CD8-positive, alpha-beta T cell (primary cell): ENCODE measurements at places on chromosomes 11 and 22. TPM values are rescaled to one million over a fixed set of nuclear protein-coding genes. Genes with fewer than 3 reads are reported as not detected.

Gene GAS2L1
- total RNA-seq, result not detected

DNA sequence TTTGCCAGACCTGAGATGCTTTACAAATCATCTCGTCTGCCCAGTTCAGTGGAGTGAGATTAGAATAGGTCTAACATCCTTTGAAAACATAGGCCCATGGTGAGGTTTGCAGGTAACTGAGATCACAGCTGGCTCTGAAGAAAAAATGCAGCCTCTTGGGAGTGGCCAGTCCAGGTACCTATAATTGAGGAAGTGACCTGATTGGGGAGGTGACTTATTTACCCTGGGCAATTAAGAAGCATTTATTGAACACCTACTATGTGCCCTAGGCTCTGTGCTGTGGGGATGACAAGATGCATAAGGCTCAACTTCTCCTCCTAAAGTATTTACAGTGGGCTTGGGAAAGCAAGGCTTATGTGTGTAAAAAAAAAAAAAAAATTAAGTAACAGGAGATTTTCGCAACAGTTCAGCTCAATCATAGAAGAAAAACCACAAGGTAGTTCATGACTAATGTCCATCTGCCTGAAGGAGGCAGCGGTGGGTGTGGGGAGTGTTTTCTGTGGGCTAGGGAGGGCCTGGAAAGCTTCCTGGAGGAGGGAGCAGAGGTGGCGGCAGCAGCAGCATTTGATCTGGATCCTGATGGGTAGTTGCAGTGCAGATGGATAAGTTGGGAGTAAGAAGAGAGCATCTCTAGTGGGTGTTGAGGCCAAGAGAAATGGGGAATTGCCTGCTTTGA, 16.1 kb downstream of the MICAL2 start:
- DNase-seq, result no peak

Gene MAJIN
- total RNA-seq, result not detected

Gene CRYBB3
- total RNA-seq, result not detected

Gene PIWIL4
- 0.89 TPM for total RNA-seq

DNA sequence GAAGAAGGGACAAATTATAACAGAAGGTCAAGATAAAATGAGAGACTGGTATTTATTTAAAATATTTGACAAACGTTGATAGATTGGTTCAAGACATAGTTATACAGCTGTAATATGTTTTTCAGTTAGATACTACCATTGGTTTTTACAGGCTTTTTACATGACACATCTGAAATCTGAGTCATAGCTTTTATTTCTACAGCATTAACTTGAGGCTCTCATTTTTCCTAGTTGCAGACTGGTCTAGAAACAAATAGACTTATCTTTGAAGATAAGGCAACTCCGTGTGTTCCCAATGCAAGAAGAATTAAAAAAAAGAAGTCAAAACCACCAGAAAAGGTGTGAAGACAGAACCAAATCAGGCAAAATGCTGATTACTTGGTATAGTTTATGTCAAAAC, 31.3 kb downstream of the CEP57 start:
- DNase-seq, result no peak

DNA sequence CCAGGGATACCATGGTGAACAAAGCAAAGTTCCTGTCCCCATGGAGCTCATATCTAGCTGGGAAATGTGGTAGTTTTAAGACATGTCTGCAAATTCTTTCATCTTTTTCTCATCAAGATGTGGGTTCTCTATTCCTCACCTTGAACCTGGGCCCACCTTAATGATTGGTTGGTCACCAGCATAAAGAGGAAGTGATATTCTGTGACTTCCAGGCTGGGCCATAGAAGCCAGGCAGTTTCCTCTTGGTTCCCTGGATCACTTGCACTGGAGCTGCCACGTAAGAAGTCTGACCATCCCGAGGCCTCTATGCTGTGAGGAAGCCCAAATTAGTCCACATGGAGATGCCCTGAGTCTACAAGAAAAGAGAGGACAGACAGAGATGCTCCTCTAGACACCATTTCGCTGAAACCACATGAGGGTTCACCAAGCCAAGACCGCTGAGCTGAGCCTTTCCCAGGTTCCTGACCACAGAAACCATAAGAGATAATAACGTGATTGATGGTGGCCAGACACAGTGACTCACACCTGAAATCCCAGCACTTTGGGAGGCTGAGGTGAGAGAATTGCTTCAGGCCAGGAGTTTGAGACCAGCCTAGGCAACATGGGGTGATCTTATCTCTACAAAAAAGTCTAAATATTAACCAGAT, 119.5 kb upstream of the ISX start:
- DNase-seq, result no peak

Gene PARVA
- 0.24 TPM for total RNA-seq

GRCh38 chr22:38203855-38204514, 2.2 kb downstream of the MAFF start:
- no peak for DNase-seq

DNA sequence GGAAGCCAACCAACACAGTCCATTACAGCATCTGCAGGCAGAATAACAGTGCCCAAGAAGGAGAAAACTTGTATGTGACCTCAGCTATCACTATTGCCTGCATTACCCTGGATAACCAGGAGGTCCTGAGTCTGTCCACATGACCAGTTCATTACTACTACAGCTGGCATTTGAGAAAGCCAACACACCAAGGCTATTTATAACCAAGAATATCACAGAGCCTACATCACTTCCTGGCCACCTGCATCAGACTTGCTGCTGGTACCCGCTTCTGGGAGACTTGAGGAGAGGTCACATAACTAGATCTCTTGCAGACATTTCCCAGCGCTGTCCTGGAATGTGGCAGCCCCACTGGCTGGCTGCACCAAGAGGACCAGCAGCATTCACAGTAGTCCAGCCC, 11.1 kb upstream of the OR56B4 start:
- DNase-seq, result no peak

GRCh38 chr22:24404561-24405275, 22.7 kb upstream of the ADORA2A start:
- DNase-seq, result no peak

DNA sequence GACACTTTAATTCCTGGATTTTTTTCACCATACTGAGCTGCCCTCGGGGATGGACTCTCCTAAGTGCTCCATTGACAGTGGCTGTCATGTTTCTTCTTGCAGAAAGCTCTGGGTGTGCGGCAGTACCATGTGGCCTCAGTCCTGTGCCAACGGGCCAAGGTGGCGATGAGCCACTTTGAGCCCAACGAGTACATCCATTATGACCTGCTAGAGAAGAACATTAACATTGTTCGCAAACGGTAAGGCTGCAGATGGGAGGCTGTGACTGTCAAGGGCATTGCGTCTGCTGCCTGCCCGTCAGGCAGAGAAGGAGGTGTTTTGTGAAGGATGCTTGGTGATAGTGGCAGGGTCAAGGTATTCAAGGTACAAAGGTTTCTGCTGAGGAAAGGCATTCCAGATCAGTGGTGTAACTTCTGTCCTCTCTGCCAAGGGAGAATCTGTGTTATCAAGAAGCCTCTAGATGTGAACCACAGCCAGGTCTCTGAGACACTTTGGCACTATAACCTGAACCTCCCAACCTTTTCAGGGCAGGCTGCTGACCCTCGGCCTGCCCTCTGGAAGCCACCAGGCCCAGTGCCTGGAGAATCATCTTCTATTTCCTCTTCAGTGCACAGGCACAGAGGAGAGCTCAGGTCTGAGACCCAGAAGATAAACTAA, 30.8 kb downstream of the ACO2 start:
- DNase-seq, result no peak

- DNase-seq, result no peak
These were observed 14.0 kb upstream of the APLNR start for GRCh38 chr11:57251037-57251436.

Gene GGT5
- total RNA-seq, result not detected

DNA sequence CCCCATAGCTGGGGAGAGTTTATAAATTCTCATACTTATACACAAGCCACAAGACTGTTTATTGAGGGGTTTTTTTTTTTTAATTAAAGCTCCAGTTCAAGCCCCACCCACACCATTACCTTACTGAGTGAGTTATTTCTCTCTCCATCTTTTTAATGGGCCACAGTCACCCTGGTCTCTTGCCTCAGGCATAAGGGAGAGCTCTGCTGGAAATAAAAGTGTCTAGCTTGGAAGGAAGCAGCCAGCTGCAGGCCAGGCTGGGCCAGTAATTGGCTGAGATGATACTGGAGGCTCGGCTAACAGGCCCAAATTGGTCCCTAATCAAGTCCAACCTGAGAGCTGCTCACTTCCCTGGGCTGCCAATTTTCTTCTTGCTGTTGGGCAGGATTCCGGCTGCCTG, 174.1 kb downstream of the INSC start:
- DNase-seq, result no peak

DNA sequence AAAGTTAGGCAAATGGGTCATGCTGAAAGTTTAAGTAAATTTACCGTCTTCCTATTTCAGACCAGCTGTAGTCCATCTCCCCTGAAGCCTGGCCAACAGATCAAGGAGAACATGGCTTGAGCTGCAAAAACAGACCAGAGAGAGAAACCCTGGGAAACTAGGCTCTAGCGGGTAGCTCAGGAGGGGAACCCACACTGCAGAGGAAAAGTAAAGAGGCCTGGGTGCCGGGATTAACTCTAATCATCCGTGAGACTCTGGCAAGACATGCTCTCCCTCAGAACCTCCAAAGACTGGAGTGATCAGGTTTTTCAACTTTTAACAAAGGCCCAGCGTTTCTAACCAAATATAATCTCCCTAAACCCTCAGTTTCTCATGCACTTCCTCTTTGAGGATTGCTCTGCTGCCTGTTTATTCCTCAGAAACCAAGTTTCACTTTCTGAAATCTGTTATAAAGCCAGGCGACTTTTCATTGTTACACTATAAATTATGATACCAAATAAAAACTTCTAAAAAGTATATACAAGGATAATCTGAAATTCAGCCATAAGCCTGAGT, 67.5 kb downstream of the GAB2 start:
- no peak for DNase-seq

Gene OR52N1
- not detected for total RNA-seq

DNA sequence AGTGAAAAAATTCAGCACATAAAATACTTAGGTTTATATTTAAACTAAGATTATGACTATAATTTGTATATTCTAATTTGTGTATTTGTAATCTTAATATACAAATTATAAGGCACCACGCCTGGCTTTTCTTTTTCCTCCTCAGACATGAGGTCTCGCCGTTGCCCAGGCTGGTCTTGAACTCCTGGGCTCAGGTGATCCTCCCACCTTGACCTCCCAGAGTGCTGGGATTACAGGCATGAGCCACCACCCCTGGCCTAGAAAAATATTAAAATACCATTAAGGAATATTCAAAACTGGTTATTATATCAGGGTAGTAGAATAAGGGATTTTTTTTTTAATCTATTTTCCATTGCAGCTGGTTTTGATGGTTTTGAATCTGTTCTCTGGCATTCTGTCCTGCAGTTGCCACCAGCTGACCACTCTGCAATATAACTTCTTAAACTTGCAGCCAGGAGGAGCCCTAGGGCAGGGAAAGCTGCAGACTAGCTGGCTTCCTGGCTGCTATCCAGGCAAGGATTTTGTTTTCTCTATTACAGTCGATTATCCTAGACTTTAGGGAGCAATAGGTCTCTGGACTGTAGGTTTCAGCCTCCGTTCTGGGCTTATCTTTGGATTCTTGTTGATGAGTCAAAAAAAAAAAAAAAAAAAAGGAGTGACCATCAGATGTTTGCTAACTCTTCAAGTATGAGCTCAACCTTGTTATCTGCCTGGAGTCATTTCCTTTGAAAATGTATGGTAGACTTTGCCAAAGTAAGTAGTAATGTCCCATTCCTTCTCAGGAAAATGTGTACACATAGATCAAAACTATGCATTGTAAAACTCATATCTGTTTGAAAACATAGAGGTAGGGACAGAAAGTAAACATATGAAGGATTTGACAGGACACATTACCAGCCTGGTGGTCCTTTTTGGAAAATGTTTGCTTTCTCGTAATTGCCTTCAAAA, 13.2 kb downstream of the POLA2 start:
- no peak for DNase-seq

- DNase-seq, result no peak
These were observed 2.8 kb upstream of the RDX start for GRCh38 chr11:110299006-110299785.

- DNase-seq, result no peak
These were observed 62.2 kb downstream of the SERGEF start for GRCh38 chr11:17950644-17951043.

- DNase-seq, result no peak
These were observed 289.1 kb downstream of the TBC1D22A start for GRCh38 chr22:47051441-47052071.

Gene HSPA8
- total RNA-seq, result 748 TPM

Gene PRRG4
- 0.05 TPM for total RNA-seq

Gene MS4A6E
- not detected for total RNA-seq

DNA sequence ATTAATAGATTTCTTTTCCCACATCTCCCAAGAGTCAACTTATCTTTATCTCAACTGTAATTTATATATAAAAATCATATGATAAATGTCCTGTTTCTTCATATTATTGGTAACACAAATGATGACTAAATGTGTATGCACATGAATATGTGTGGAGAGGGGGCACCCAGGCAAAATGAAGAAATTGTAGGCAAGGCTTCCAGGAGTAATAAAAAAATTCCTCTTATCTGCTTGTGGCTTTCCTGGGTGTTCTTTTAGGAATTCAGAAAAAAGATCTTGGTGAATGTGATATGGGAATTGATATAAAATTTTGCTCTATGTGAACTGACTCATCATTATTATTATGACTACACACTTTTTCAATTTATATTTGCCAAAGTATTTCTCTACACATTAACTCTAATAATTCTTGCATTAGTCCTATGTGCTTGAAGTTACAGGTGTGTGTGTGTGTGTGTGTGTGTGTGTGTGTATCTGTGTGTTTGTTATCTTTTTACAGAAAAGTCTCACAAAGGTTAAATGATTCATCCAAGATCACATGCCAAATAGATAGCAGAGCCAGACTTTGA, 197.8 kb downstream of the SOX6 start:
- DNase-seq, result no peak

DNA sequence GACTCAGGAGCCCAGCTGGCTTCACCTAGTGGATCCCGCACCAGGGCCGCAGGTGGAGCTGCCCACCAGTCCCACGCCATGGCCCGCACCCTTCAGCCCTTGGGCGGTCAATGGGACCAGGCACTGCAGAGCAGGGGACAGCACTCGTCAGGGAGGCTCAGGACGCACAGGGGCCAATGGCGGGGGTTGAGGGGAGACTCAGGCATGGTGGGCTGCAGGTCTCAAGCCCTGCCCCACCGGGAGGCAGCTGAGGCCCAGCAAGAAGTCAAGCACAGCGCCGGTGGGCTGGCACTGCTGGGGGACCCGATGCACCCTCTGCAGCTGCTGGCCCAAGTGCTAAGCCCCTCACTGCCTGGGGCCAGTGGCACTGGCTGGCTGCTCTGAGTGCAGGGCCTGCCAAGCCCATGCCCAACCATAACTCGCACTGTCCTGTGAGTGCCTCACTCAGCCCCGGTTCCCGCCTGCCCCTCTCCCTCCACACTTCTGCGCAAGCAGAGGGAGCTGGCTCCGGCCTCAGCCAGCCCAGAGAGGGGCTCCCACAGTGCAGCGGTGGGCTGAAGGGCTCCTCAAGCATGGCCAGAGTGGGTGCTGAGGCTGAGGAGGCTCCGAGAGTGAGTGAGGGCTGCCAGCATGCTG, 111.7 kb upstream of the PGR start:
- DNase-seq, result no peak
